ENCODE measurements at places on chromosomes 12 and 14.

DNA sequence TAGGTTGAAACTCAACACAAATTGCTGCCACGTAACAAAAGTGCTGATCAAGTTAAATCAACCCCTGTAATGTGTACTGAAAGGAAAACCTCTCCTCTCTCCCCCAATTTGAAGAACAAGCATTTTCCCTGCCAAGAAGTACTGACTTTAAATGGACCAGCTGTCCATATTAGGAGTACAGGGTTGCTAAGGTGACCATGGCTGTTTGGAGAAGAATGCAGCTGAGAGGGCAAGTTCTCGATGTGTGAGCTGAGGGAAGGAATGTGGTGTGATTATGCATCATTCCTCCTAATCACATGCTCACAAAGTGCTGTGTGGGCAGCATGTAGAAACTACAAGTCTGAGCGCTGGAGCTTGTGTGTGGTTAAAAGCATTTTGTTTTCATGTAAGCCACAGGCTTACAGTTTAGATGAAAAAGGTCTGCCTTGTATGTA is 50.9 kb upstream of the CCT2 start:
- DNase-seq, result no peak

DNA sequence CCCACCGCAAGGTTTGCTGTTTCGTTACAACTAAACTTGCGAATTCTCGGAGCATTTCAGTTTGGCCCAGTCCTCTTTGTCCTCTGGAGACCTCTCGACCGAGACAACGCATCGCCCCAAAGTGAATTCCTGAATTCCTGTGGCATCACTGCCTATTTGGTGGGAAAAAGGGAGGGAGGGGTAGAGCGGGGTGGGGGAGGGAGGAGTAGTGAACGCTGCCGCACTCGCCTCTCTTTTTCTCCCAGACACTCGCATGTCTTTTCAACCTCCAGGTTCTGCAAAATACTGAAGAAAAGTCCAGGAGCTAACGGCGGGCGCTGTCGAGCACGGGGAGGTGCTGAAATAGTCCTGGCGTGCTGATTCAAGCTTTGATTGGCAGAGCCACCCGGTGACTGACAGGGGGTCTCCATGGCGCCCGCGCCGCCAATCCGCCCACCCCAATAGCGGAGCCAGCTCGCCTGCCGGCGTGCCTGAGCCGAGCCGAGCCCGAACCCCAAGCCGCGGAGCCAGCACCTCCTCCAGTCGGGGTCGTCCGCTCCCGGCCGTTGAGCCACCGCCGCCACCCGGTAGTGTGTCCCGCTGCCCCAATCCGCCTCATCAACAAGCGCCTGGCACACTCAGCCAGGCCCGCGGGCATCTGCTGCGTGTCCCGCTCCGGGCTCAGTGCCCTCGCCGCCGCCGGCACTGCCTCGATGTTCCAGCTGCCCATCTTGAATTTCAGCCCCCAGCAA is at the start of gene SIX6:
Gene SIX6, plus strand, starts transcription at position 440 of the 731 bp plus-strand sequence. Its CDS starts 253 bp downstream, at position 693.
- no peak for DNase-seq

GRCh38 chr12:107718606-107719005 is 33.0 kb downstream of the PWP1 start:
- no peak for DNase-seq

GRCh38 chr14:98168211-98168985 is 1103.6 kb downstream of the BCL11B start:
- no peak for DNase-seq

- no peak for DNase-seq
These were observed 30.8 kb downstream of the PAWR start for GRCh38 chr12:79659961-79660431.
